ENCODE measurements at places on chromosomes 12 and 14.

DNA sequence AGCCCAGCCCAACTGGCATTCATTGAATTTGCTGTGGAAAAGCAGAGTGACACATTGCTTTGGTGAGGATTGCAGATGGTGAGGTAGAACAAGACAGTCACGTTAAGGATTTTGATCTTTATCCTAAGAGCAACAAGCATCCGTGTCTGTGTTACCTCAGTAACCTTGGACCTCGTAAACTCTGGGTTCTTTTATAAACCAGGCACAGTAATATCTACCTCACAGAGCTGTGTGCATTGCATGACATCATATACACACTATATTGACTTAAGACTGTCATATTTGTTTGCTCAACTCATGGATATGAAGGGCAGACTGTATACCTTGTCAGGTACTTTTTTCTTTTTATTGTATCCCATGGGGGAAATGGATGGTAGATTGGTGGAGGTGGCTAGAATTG, 156.2 kb downstream of the ETV6 start:
- no peak for DNase-seq

- DNase-seq, result no peak
Observed at GRCh38 chr12:1398673-1399072, 195.7 kb downstream of the FBXL14 start.

GRCh38 chr12:116299064-116299463, 21.6 kb upstream of the MED13L start:
- no peak for DNase-seq

- DNase-seq, result no peak
Observed at GRCh38 chr14:20331053-20331613, 1.9 kb downstream of the CCNB1IP1 start.

DNA sequence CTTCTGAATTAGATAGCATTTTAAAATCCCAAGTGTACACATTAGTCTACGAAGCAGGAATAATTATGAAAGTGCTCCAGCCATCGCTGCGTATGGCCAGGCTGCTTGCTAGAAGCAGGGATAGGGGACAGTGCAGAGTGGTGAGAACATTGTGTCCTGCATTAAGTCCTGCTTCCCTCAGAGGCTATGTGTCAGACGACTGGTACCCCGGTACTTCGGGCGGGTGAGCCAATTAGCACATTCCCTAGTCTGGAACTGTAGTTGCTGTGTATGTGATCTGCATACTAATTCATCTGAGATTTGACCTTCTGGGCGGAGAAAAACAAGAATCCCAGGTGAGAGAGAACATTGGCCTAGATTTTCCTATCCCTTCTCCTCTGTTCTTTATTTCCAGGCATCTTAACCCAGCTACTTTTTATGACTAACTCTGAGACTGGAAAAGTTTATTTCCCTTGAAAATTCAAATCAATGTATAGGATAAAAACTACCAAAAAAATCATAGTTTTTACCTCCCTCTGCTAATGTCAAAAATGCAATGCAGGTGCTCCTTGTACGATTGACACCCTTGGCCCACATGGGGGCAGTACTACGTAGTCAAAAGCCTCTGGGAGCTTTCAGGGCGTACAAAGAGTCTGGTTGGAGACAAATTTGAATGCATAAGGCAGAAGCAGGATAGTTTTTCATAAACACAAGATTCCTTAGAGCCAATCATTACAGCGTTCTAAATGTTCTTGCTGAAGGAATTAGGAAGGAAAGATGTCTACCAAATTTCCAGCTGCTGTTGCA, 764.3 kb downstream of the NOVA1 start:
- no peak for DNase-seq

GRCh38 chr14:90060965-90061684, 669 bp upstream of the KCNK13 start:
- no peak for DNase-seq

GRCh38 chr12:124488520-124488919, 78.9 kb downstream of the NCOR2 start:
- DNase-seq, result no peak

DNA sequence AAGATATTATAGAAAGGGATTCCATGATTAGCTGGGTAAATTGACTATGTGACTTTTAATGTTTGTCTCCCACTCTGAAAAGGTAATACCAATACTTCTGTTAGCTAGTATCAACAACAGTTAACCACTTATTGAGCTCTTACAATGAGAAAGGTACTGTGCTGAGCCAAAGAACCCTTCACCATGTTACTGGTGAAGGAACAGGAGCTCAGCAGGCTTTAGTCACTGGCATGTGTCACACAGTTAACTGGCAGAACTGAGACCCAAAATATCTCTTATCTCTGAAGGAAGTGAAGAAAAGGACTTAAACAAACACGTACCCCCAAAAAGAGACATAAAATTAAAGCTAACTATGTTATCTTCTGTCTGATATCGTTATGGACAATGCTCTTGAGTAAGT, 170.6 kb downstream of the MED13L start:
- DNase-seq, result no peak

GRCh38 chr12:100503228-100503628, 29.6 kb downstream of the NR1H4 start:
- DNase-seq, result no peak

- DNase-seq, result peak; percentile 84
Observed at GRCh38 chr14:20609215-20610001, 18.2 kb upstream of the RNASE12 start.

DNA sequence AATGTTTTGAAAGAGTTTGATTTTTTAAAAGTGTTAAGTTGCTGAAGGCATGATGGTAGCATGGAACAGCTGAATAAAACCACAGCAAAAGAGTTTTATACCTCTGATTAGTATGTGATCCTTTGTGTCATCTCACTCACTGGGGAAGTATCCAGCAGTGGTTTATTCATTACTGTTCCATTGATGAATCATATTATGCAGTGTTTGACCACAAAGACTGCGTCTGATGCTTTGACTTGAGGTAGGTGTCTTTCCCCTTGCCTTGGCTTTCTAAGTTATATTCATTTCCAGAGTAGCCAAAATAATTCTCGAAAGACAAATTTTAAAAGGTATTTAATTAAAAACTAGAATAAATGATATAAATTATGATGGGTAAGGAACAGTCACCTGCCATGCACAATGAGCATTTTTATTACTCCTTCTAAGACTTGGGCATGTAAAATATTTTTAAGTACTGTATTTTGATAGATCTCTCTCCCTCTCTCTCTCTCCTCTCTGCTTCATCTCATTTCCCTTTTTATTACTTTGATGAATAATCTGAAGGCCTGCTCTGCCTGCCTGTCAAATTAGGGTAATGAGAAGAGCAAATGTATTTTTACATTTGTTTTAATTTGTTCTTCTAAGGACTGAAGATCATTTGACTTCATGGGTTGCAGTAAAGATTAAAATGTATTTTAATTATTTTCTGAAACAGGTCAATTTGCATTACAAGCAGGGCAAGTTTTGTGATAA, 164.9 kb downstream of the NAV3 start:
- DNase-seq, result no peak

DNA sequence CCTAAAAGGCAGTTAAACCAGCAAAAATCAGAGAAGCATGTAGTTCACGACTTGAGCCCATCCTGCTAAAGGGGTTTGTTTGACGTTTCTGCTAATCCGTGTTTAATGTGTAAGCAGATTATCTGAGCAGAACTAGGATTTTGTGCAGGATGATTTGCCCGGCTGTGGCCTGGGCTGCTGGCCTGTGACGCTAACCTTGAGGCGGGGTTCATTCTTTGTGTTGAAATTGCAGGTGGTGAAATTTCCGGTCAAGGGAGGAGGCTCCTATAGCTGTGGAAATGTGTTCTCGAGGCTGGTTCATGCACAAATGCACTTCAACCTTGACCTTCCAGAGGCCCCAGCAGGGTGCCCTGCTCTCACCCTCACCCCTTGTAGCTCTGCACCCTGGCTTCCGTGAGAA, 63.7 kb downstream of the SLC24A4 start:
- no peak for DNase-seq

DNA sequence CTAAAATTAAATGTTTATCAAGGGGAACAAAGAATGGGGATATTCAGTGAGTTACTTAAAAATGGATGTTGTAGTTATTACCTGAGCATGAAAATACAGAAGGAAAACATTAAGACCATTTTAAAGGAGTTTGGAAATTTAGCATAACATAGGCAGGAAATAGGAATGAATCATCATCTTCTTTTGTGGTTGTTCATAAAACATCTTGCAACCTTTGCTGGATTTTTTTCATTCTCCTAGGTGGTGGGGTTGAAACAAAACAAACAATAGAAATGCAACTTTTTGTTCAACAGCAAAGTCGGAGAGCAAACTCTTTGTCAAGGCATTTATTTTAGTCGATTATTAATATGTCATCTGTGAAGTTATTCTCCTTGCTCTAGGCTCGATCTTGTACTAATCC, 275.1 kb downstream of the IPO8 start:
- DNase-seq, result no peak

GRCh38 chr12:29200586-29200985, 51.5 kb downstream of the FAR2 start:
- no peak for DNase-seq

- no peak for DNase-seq
Observed at GRCh38 chr14:56715938-56716337, 94.3 kb downstream of the OTX2 start.
